Brain (organoid and tissue), 16 donors: ENCODE measurements at places on chromosomes 1 and 21.

- no peak for DNase-seq
Observed at GRCh38 chr1:109826930-109827349, 63.2 kb upstream of the EPS8L3 start.

DNA sequence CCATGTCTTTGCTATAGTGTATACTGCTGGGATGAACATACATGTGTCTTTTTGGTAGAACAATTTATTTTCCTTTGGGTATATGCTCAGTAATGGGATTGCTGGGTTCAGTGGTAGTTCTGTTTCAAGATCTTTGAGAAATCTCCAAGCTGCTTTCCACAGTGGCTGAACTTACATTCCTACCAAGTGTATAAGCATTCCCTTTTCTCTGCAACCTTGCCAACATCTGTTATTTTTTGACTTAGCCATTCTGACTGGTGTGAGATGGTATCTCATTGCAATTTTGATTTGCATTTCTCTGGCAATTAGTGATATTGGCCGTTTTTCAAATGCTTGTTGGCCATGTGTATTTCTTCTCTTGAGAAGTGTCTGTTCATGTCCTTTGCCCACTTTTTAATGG is 37.5 kb upstream of the ANGPTL1 start:
- DNase-seq = no peak

DNA sequence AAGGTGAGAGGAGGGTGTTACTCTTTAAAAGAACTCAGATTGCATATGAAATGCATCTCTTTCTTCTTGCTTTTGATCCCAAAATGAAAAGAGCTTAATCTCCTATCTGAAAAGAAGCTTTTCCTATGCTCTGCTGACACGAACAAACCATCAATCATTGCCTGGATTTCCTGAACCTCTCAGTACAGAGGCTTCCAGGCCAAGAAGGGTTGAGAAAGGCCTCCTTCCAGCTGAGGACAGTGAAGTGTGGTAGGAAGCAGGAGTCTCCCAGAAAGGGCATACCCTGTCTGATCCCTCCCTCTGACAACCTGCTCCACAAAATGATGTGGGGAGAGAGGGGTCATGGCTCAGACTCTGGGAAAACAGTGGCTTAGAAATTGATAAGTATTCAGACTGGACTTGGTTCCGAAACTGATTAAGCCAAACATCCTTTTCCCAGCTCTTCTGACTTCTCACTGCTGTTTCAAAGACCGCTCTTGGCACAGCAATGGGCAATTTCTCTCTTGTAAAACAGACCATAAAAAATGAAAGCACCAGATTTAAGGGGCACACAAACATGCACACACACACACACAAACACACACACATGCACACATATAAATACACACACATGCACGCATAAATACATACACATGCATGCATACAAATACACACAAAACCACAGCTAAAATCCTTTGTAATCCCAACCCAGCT is 310.3 kb downstream of the SIPA1L2 start:
- peak; percentile 69 for DNase-seq

DNA sequence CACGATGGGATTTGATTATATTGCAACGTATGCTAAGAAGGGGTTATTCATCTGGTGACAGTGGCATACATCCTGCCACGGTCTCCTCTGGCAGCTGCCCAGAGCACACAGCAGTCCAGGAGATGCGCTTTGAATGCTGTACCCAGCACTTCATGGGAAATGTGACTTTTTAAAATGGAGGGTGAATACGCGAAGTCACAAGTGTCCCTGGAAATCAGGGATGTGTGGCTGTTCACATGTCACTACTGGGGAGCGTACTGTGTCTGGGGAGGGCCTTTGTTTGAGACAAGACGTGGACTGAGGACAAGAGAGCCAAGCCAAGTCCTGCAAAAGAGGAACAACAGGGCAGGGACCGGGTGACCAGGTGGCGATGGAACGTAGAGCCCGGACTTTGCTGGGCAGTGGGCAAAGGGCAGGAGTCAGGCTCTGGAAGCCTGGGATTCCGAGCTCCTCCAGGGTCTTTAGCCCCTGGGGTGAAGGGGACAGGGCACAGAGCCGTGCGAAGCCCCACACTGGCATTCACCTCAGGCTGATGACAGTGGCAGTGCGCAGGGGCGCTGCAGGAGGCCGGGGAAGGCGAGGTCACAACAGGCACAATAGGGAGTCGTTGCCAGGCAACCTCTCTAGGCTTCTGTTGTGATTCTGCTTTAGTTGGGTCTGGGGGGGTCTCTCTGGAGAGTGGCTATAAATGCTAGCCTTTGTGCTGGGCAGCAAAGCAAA is 11.4 kb upstream of the ZBTB21 start:
- DNase-seq = peak; percentile 58

DNA sequence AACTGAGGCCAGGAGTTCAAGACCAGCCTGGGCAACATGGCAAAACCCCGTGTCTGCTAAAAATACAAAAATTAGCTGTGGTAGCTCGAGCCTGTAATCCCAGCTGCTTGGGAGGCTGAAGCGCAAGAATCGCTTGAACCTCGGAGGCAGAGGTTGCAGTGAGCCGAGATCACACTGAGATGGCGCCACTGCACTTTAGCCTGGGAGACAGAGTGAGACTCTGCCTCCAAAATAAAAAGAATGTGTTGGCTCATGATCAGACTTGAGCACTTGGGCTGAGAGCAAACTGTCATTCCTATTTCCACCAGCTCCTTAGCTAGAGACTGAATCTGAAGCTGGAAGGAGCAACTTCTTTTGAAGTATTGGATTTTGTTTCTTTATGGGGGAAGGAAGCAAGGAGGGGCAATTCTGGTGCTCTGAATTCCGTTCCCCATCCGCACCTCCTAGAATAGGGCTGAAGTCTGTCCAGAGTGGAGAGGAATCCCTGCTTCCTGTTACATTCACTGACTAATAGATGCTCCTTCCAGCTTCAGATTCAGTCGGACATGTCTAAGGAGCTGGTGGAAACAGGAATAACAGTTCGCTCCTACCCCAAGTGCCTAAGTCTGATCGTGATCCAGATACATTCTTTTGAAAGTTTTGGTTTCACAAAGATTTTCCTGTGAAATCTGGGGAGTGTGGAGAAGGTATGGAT is 3.8 kb downstream of the ZNF672 start:
- DNase-seq = peak; percentile 14

DNA sequence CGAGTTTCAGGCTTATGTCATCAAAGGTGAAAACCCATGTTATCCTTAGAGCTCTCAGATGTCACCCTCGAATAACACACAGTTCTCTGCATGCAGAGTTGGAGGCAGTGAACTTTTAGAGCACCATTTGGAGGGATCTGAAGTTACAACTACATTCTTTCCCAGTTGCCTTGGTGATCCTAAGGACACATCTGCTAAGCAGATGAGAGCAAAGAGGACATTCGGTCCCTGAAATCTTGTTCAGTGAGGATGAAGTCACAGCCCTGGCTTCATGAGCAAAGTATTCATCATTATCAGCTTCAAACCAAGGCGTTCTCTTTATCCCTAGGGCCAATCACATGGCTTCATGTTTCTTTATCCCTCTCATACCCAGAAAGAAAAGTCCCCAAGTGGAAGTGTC is 23.1 kb upstream of the MCOLN2 start:
- DNase-seq = peak; percentile 3

GRCh38 chr1:155170101-155170785 is 2.9 kb downstream of the KRTCAP2 start:
- DNase-seq = no peak

GRCh38 chr1:92805216-92805615 is 20.3 kb upstream of the EVI5 start:
- DNase-seq = no peak

GRCh38 chr21:43815107-43815613 is 25.8 kb downstream of the RRP1 start:
- DNase-seq = no peak

GRCh38 chr1:52523376-52523775 is 29.5 kb downstream of the TUT4 start:
- DNase-seq = no peak

DNA sequence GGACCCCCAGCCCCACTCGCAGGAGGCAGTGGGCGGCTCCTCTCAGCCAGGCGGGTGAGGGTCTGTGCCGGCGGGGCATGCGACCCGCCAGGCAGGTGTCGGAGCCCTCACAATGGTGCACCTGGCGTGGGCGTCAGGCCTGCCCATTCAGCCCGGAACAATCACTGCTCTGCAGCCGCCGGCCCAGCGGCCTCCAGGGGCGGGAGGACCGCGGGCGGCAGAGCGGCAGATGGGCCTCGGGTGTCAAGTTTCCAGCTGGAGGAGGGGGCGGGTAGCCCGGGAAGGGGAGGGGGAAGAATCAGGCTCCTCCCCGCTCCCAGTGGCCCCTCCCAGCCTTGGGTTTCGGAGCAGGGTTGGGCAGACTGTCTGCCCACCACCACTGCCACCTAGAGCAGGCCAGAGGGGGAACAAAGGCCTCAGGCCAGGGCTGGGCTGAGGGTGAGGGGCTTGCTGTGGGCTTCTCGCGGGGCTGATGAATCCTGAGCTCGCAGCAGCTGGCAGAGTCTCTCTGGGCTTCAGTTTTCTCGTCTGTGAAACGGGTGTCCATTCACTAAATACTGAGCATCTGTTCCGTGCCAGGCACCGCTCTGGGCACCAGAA is 39.5 kb upstream of the CASZ1 start:
- peak; percentile 73 for DNase-seq

DNA sequence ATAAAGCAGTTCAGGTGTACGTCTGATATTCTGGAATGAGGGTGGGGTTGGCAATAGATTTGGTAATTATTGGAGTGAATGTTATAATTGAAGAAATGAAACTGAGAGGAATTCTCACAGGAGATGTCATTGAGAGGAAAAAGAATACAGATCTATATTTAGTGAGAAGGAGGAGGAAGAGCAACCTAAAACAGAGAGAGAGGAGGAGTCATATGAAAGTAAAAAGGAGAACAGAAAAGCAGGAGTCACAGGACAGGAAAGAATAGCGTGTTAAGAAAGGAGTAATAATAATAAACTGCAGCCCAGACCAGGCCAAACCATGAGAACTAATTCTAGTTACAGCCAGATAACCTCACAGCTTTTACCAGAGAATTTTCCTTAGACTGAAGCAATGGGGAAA is 62.7 kb upstream of the MROH9 start:
- no peak for DNase-seq

- no peak for DNase-seq
Observed at GRCh38 chr1:97105531-97105930, 383.9 kb downstream of the PTBP2 start.

- DNase-seq = peak; percentile 60
Observed at GRCh38 chr1:32361674-32362473, 411 bp downstream of the FAM229A start.

- peak; percentile 14 for DNase-seq
Observed at GRCh38 chr21:22710721-22711120, 1712.5 kb downstream of the NCAM2 start.

- DNase-seq = no peak
Observed at GRCh38 chr1:161782886-161783285, 16.8 kb downstream of the ATF6 start.

GRCh38 chr21:42161401-42161955 is 57.5 kb upstream of the ABCG1 start:
- DNase-seq = no peak

DNA sequence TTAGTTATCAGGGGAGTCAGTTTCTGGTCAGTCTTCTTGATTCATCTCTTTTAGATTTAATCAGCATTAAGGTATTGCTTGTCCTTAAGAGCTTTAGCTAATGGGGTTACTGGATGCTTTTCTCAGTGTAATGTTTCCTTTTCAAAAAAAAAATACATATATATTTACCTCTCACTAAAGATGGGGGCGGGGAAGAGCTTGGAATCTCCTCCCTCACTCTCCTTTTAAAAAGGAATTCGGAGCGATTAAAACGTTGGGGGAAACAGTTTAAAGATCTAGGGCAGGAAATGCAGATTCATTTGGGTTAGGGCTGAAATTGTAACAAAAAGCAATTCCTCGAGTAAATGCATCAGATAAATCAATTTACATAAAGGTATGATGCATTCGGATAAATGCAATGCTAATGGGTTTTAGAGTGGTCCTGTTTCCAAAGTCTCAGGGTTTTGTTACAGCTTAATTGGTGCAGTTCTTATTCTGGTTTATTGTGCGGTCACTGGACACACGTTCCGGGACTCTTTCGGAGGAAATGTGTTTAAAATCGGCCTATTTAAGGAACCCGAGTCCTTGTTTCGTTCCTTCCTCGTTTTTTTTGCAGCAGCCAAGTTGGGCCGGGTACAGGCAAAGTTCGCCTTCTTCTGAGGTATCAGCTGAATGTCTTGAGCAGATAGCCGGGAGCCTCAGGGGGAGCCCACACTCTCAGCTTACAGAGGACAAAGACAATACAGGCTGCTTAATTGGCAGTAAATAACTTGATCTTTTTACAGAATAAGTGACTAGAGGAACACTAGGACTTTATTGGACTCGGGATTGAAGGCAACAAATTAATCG is 1.6 kb downstream of the LMO4 start:
- peak; percentile 69 for DNase-seq

GRCh38 chr1:154846565-154847442 is 23.3 kb downstream of the KCNN3 start:
- DNase-seq = no peak

- no peak for DNase-seq
Observed at GRCh38 chr21:16134134-16134533, 404.4 kb downstream of the USP25 start.

DNA sequence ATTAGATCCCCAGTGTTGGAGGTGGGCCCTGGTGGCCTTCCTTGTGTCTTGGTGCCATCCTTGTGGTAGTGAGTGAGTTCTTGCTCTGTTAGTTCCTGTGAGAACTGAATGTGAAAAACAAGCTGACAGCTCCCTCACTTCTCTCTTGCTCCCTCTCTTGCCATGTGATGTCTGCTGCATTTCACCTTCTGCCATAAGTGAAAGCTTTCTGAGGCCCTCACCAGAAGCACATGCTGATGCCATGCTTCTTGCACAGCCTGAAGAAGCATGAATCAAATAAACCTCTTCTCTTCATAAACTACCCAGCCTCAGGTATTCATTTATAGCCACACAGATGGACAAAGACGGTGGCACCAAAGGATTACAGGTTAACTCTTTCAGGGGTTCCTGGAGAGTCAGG is 166.1 kb upstream of the ETV3 start:
- no peak for DNase-seq

- DNase-seq = no peak
Observed at GRCh38 chr1:183548116-183548515, 42.1 kb downstream of the NCF2 start.

GRCh38 chr1:185408700-185409270 is 91.7 kb upstream of the IVNS1ABP start:
- DNase-seq = no peak

- no peak for DNase-seq
Observed at GRCh38 chr21:44000360-44000759, 11.7 kb upstream of the TRAPPC10 start.

DNA sequence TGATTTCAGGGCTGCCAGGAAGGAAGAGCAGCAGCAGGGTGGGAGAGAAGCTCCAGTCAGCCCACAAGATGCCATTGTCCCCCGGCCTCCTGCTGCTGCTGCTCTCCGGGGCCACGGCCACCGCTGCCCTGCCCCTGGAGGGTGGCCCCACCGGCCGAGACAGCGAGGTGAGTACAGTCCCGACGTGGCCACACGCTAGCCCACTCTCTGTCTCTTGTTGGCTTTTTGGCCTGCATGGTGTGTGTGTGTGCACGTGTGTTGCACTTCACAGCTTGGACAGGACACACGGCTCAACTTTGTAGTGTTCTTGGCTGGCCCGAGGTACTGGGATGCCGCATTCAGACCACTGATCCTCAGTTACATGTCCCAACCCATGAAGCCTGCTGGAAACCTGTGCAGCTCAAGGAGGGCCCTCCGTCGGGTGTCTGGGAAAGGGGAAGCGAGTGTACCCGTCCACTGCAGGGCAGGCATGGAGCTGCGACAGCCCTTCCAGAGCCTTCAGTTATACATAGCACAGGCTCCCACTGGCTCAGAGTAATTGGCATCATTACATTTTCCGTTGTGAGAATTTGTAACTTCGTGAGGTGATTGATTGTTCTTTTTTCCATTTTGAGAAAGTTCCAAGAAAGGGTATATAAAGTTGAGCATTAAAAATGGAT is 454 bp downstream of the CORT start:
- no peak for DNase-seq

- DNase-seq = no peak
Observed at GRCh38 chr1:164559342-164560051, 513 bp downstream of the PBX1 start.
